ENCODE measurements at places on chromosomes 6 and 20.
A peak's percentile ranks its signal among the peaks of the same experiment; 100 is the strongest.

DNA sequence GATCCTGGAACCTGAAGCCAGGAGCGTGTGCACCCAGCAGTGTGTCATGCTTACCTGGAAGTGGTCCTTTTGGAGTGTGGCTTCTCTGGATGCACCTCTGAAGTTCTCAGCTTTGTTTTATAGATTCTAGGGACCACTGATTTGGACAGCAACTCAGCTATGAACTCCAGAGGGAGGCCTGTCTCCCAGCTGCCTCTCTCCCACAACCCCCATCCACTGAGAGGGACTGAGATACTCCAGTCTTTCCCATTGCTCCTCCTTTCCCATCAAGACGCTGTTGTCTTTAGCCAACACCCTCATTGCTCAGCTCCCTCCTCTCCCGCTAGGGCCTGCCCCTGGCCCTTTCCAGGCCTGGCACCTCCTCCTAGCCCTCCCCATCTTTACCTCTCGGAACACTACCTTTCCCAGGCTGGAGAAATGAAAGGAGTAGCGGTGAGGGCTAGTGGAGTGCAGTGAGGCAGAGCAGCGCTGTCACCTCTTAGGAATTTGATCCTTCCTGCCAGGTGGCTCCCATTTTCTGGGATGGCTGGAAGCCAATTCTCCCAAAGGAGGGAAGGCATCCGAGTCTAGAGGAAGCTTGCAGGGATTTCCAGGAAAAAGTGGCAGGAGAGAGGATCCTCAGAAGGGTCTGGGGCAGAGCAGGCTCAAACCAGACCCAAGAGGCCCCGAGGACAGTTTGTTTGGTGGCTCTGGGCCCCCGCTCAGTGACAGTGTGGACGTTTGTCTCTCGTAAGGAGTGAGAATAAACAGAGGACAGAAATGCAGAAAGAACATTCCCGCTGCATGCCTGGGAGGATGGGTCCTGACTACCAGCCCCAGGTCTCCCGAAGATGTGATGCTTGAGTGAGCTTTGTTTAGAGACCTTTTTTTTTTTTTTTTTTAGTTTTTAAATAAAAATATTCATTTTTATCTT is at the start of gene LRRN4:
Gene LRRN4, minus strand, starts transcription at position 285 of the 913 bp plus-strand sequence. CDS start 1,261 bp downstream, outside the sequence.
- DNase-seq: peak; percentile 45

DNA sequence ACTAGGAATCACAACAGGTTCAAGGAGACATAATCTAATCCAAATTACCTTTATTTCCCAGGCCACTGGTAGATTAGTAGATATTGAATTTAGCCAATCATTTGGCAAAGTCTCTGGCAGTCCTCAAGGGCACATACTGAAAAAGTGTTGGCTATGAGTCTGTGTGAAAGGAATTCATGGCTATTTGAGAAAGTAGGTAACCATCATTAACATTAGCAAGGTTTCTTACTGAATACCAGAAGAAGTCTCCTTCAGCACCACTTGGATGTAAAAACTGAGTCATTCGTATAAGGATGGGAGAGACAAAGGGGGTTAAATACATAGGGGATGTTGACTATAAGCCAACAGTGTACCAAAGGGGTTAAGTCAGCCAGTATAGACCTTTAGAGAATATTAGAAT is 36.7 kb downstream of the AGPAT4 start:
- no peak for DNase-seq

DNA sequence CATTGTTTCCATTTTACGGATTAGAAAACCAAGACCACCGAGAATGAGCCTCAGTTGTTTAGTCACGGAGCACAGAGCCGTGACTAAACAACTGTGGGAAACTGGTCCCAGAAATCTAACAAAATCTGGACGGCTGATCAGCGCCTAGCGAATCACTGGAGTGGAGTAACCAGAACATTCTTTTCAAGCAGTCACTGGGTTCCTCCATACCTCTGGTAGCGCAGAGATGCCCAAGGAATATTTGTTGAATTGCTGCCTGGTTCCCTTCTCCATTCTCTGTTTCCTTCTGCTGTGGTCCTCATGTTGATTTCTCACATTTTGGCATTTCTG is 62.0 kb downstream of the GPX5 start:
- DNase-seq: no peak

DNA sequence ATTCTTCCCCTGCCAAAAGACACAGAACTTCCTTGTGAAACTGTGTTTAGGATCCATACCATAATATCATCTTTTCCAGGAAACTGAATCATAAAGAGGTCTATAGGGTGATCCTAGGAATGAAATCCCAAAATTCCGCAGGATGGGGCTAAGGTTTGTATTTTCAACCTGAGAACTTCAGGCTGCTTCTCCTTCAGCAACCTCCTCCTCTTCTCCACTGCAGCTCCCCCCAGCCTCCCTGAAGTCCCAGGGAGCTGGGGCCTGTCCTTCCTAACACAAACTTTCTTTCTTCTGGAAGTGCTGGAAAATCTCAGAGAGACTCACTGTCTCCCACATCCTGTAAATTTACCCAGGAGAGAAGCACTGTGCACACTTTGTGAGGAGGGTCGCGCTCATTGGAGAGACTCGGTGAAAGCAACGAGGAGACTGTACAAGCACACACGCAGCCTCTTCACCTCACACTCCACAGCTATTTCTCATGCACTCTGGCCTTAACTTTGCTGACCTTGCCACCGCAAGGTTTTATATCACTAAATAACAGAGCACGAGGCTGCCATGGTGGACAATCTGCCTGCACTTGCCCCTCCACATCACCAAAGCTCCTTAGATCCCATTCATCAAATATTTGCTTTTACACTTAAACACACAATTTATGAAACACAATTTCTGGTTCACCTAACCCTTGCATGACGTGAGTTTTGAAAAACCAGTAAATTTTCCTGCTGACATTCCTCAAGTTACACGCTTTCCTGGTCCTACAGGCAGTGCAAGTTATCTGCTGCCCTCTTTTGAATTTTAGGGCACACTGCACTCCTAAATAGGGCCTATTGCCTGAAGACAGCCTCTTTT is 14.3 kb downstream of the ID4 start:
- DNase-seq: peak; percentile 66

DNA sequence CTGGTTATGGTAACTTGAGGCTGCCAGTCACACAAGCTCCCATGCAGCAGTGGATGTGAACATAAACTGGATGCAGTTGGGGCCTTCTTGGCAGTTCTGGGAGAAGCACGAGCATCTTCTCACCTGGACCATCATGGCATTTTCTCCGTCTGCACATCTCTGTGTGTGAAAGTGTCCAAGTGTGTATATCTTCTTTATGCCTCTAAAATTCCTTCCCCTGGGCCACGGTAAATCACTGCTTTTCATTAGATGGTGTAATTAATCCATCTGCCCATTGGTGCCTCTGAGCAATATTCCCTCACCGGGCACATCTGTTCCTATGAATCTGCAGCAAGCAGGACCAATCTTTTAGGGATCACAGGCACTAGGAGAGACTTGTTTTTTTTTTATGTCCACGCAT is 138.0 kb downstream of the MAP3K7 start:
- no peak for DNase-seq

DNA sequence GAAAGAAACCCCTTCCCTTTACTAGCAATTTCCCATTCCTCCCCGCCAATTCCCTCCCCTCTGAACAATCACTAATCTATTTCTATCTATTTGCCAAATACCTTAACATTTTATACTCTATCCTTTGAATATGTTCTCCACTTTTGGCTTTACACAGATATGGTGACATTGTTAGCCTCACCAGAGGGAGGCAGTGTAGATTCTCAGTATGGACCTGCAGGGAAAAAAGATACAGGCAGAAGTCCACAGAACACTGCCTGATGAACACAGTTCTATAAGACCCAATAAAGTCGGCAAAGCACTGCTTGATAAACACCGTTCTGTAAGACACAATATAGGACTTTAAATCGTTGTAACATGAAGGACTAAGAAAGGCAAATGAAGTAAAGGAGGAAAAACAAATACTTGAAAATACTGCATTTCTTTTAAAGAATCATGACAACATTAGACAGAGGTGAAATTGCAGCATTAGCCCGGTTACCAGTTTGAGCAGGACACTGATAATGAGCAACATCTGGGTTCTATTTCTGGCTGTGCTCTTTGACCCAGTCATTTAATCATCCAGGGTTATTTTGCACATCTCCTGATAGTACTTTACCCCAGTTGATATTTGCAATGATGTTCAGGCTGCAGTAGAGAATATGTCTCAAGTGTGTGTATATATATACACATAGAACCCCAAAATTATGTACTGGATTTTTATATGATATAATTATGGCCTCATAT is 296.8 kb downstream of the UTRN start:
- DNase-seq: peak; percentile 52

DNA sequence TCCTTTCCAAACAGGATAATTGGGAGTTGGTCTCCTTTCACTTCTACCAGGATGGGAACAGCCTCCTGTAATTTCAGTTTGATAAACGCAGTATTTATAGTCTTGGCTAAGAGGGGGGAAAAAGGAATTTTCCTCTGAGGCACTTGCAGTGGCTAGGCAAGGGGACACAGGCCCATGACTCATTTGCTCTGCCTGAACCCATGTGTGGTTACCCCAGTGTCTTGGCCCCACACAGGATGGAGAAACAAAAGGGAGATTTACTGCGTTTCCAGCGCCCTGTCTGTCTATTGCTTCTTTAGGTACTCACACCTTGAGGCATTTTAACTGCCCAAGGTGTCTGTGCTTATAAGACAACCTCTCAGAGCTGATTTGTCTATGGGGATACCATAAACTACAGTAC is 74.8 kb upstream of the NEDD9 start:
- no peak for DNase-seq

DNA sequence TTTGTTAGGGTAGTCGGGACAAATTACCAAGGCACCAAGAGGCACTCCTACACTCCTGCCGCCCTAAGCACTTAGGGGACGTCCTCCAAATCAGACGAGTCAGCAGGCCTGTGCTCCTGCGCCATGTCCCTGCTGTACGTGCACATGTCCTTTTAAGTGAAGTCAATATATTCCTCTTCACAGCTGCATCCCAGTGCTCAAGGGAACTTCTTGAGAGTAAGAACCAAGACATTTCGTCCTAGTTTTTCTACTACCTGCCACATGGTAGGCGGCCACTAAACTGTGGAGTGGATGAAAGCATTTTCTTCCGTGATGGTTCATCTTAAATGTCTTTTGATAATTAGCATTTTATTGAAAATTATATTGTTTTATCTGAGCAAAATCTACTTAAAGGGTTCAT is 100.7 kb downstream of the RPP40 start:
- no peak for DNase-seq

GRCh38 chr20:62860391-62860923 is 1.2 kb downstream of the TCFL5 start:
- peak; percentile 65 for DNase-seq

DNA sequence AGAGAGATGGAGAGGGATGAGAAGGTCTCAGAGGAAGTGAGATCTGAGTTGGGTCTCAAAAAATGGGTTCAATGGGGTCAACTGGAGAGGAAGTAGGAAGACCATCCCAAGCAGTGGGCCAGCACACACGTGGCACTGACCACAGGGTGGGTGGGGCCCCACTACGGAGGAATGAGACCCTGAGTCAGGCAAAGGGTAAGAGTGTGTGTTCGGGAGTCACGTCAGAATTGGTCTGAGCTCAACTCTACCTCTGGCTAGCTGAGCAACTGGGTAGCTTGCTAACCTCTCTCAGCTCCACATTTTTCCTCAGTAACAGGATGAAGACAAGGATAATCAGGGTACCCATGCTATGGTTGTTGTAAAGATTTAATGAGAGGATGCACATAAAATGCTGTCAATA is 79.0 kb downstream of the TRERF1 start:
- no peak for DNase-seq

- DNase-seq: no peak
Measured at GRCh38 chr6:139165324-139165723, 30.4 kb downstream of the HECA start.

DNA sequence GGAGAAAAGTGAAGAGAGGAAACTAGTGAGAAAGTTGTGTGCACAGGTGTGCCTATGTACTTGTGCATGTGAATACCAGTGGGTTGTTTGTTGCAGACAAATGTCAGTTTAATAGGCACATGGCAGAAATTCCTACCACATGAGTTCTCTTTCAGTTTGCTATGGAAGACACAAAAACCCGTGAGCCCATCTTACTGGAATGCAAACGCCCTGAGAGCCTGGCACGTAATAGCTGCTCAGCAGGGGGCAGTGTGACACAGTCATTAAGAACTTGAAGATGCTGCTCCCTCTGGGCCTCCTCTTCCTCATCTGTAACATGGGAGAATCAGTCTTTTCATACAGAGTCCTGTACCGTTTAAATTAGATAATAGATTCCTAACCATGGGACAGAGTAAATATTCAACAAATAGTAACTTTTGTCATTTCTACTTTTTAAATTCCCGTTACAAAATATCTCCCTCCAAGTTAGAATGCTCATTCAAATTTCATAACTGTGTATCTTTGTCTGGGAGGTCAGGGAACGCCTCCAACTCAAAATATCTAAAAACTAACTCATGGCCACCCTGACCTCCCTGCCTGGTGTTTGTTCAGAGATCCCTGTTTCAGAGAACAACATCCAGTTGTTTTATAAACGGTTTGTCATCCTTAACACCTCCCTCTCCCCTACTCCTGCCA is 802.9 kb downstream of the MAFB start:
- DNase-seq: peak; percentile 67

GRCh38 chr6:17432356-17432755 is 39.0 kb downstream of the CAP2 start:
- no peak for DNase-seq

DNA sequence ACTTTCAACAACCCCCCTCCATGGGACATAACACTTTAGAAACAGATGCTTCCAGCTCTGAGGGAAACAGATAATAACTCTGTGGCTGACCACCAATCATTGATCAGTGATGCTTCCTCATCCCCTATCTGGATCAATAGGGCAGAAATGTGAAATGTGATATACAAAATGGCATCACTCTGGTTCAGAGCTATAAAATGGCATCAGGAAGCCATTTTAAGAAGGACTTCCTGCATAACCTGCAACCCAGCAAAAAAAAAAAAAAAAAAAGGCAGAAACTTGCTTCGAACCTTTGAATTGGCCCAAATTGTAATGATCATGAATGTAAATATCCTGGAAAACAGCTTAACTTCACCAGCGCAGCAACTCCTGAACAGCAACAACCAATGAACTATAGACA is 48.0 kb upstream of the RNGTT start:
- no peak for DNase-seq

DNA sequence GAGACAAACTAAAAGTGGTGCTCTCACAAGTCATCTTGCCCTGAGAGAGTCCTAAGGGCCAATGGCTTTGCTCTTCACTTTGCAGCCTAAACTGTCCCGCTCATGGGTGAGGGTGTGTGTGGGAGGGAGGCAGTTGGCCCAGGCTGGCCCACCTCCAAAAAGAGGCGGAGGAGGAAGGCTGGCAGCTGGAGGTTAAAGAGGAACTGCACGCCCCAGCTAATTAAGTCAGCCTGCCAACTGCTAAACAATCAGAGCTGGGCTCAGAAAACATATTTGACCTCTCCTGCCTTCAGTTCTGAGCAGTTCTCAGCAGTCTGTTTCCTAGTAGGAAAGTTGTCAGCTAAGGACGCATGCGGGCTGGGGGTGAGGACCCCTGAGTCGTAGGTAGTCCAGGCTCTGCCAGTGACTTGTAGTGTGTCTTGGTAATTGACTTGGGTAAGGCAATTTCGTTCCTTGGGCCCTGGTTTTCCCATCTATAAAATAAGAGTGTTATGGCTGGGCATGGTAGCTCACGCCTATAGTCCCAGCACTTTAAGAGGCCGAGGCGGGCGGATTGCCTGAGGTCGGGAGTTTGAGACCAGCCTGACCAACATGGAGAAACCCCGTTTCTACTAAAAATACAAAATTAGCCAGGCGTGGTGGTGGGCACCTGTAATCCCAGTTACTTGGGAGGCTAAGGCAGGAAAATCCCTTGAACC is 17.0 kb downstream of the GSS start:
- peak; percentile 67 for DNase-seq
